Naive thymus-derived CD8-positive, alpha-beta T cell (primary cell): ENCODE measurements at places on chromosomes 16 and 17.

DNA sequence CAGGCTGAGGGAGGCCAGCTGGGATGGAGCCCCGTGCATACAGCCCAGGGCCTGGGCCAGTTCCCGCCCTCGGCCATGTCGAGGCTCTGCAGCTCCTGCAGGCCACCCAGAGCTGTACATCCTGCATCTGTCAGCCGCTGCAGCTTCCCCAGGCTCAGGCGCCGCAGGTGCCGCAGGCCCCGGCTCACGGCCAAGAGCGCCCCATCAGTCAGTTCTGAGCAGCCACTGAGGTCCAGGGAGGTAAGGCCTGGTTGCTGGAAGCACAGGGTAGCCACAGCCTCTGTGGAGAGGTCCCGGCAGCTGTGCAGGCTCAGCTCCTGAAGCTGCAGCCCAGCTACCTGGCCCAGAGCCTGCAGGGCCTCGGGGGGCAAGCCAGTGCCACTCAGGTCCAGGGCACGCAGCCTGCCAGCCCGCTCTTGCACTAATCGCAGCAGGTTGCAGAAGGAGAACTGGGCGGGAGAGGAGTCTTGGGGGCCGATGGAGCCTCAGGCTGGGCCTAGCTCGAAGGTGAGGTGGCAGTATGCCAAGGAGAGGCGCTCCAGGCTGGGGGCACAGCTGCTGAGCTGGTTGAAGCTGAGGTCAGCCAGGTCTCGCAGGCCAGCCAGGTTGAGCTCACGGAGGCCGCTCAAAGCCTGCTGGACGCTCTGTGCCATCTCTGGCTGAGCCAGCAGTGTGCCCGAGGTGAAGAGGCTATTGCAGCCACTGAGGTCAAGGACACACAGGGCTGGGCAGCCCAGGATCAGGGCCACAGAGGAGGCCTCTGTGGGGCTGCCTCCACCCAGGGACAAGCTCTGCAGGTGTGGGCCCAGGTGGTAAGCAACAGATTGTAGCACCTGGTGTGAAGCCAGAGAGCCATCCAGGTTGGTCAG is 11.4 kb downstream of the ELMO3 start:
- DNase-seq = no peak

- DNase-seq = peak; percentile 19
These were observed 8.8 kb upstream of the CEP112 start for GRCh38 chr17:66200685-66201092.

GRCh38 chr17:73640691-73641090 is 3.6 kb downstream of the SDK2 start:
- no peak for DNase-seq

- DNase-seq = no peak
These were observed 92.7 kb upstream of the CDH5 start for GRCh38 chr16:66273644-66274334.

DNA sequence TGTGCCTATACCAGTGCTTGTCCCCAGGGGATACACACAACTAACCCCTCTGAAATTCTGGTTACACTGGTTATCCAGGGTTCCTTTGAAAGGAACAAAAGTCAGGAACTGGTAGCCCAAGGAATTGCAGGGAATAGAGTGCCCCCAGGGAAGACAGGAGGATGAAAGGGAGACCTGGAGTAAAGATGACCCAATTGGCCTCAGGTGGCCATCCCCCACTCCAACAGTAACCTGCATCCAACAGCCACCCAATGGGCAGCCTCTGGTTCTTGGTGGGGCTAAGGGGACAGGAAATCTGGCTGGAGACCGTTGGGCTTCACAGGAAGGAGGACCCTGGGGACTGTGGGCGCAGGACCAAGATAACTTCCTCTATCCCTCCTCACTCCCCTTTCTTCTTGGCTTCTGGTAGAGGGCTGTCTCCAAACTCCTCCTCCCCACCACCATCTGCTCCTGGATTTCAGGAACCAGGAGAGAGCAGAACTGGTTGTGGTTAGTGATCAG is 826 bp upstream of the MPO start:
- DNase-seq = no peak

DNA sequence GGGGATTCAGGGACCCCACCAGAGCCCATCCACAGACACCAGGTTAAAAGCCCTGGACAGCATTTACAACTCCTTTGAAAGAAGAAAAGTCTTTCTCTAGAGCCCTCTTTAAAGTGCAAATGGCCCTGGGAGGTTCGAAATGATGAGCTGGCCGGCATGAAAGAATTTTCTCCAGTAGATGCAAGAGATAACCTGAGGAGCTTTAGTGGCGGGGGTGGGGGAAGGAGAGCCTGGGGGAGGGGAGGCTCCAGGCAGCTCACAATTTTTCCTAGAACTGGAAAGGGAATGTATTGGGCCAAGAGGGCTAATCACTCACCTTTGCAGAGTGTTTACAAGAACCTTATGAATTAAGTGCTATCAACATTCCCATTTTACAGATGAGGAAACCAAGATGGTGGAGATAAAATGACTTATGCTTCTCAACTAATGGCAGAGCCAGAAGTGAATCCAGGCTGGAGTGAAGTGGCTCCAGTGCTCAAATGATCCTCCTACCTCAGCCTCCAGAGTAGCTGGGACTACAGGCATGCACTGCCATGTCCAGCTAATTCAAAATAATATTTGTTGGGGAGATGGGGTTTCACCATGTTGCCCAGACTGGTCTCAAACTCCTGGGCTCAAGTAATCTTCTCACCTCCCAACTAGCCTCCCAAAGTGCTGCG is 4.2 kb upstream of the CDH1 start:
- no peak for DNase-seq

DNA sequence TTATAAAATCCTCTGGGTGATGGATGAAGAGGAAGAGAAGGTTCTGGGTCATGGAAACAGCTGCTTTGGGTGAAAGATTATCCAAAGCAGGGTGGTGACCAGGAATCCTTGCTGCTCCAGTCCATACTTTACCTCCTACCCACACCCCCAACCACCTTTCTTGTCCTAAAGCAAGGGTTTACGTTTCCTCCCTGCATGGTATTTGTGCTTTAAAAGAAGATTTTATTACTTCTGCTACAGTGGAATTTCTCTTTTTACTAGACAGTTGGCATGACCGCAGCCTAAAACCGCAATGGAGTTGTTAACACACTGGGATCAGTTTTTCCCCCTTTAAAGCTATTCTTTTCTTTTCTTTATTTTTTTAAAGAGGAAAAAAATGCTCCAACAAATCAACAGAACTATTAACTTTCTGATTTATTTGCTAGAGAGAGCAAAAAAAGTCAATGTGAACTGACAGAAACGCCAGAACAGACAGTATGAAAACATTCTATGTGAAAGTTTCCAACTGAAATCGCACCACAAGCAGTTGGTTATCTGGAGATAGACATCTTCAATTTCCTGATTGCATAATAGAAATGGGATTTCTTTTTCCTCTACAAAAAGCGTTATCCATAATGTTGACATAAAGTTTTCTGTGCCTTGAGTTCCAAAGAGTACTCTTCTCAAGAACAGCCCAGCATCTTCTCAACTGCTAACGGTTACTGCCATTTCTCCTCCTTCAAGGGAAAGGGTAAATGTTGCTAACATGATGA is 236.0 kb downstream of the IRX3 start:
- DNase-seq = no peak

DNA sequence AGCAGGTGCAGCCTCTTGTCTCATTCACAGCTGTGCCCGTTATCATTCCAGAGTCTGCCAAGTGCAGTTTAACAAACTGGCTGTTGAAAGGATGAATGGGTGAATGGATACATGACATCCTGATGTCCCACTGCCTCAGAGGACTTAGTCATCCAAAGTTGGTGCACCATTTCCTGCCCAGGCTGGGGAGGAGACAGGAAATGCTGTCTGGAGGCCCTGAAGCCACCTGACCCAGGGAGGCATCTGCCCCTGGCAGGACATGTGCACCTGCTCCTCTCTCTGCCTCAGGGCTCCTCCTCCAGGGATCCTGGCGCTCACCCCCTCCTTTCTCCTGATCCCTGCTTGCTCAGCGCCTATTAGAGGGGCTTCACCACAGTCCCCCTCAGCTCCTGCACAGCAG is 1.8 kb upstream of the CD300C start:
- no peak for DNase-seq

- DNase-seq = no peak
These were observed 29.0 kb downstream of the RAB11FIP3 start for GRCh38 chr16:454397-454940.

DNA sequence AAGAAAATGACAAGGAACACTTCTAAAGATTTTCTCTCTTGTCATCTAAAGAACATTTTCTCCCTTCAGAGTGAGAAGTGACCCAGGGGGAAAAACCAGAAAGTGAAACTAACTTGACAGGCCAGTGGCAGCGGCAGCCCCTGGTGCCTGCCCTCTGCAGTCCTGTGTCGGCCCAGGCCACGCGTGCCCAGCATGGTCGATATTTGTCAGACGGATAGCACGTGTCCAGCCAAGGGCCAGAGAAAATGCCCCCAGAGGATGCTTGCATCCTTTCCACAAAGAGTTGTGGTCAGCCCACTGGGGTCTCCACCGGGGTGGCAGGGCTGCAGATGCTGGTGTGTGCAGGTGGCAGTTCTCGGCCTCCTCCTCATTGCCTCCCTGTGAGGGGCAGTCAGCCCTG is 176.6 kb downstream of the RAB11FIP4 start:
- DNase-seq = no peak

DNA sequence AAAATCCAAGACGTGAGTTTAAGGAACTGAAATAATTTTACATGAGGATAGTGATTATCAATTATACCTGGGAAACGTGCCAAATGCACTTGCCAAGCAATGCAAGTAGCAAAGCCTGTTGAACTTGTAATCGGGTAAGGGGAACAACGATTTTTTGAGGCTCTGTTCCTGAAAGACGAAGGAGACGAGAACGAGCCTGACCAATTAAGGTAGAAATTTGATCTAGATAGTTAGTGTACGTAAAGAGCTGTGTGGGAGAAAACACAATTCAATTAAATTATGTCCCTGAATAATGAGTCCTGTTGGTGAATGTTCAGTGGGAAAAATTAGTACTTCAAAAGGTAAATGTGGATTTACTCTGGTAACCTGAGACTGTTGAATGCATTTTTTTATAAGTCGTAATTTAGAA is 17.7 kb upstream of the KCTD5 start:
- DNase-seq = no peak

GRCh38 chr17:10605221-10605783 is 51.8 kb downstream of the MYH3 start:
- no peak for DNase-seq

GRCh38 chr16:84585886-84586285 is 32.0 kb downstream of the COTL1 start:
- DNase-seq = no peak

DNA sequence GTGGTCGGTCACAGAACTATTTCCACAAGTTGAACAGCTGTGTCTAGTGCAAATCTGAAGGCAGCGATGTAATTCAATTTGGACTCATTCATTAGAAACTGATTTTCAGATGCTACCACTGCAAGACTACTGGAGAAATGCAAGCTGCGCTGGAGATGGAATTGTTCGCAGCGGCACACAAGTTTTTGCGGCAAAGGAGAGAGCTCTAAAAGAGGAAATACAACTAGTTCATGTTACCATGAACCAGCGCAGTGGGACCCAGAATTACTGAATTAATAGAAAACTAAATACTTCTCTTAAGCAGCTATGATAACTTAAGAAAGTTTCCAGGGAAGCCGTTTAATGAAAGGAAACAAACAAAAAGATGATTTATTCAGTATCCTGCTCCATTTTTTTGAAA is 1.9 kb downstream of the CREBBP start:
- no peak for DNase-seq

GRCh38 chr17:82151106-82151957 is 53.3 kb upstream of the FASN start:
- DNase-seq = no peak

DNA sequence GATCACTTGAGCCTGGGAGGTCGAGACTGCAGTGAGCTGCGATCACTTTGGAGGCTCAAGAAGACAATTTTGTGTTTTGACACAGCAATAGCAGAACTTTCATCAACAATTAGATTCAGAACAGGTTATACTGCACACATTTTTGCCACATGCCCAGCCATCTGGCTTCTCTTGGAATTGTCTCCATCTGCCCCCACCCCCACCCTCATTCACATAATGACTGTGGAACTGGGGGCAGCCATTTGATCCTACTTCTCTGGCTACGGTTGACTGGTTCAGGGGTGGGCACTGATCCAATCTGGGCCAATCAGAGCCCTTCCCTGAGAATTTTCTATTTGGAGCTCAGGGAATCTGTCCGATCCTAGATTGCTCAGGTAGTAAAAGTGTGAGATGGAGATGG is 14.0 kb downstream of the TMEM92 start:
- DNase-seq = no peak

- DNase-seq = no peak
These were observed 20.7 kb upstream of the LGALS9 start for GRCh38 chr17:27610304-27610677.

DNA sequence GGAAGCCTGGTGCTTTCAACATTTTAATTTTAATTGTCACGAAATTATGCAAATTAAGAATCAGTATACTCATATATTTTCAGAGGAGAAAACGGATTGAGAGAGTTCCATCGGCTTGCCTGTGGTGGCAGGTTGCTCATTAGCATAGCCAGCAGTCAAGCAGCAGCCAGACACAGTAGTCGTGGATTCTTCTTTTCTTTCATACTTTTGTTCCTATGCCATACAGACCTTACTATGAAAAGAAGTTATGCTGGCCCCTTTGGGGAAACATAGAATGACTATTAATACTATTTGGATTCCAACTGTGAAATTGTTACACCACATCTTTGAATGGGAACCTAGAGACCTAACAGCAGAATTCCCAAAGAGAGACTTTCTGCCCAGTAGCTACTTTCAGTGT is 617.7 kb upstream of the CA10 start:
- no peak for DNase-seq

- no peak for DNase-seq
These were observed 215.1 kb downstream of the TMEM114 start for GRCh38 chr16:8375232-8375587.

- no peak for DNase-seq
These were observed 6.0 kb upstream of the NDRG4 start for GRCh38 chr16:58493756-58494431.

DNA sequence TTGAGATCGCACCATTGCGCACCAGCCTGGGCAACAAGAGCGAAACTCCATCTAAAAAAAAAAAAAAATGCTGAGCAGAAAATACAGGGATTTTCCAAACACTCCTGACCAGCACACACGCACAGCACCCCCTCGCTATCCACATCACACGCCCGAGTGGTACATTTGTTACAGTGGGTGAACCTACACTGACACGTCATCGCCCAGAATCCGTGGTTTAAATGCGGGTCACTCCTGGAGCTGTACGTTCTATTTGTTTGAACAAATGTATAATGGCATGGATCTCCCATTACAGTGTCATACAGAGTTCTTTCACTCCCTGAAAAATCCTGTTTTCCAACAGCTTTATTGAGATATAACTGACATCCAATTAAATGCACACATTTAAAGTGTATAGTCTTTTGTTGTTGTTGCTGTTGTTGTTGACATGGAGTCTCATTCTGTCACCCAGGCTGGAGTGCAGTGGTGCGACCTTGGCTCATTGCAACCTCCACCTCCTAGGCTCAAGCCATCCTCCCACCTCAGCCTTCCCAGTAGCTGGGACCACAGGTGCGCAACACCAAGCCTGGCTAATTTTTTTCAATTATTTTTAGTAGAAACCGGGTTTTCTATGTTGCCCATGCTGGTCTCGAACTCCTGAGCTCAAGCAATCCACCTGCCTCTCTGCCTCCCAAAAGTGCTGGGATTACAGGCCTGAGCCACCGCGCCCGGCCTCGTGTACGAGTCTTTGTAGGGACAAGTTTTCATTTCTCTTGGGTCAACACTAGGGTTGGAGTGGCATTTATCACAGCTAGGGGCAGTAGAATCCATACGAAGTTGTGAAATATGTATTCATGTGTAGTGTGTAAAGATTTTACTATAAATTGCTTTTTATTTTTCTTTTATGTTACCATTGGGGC is 4.4 kb upstream of the CARHSP1 start:
- no peak for DNase-seq
